ENCODE measurements at places on chromosomes 12 and 14. TPM values are rescaled to one million over a fixed set of nuclear protein-coding genes. Genes with fewer than 3 reads are reported as not detected.
A peak's percentile ranks its signal among the peaks of the same experiment; 100 is the strongest.

NINJ2 gene
- total RNA-seq: not detected

BMP4 gene
- total RNA-seq: 2.8 TPM

GRCh38 chr12:30794591-30795409 lies 40.0 kb upstream of the CAPRIN2 start:
- peak; percentile 85 for DNase-seq

DNA sequence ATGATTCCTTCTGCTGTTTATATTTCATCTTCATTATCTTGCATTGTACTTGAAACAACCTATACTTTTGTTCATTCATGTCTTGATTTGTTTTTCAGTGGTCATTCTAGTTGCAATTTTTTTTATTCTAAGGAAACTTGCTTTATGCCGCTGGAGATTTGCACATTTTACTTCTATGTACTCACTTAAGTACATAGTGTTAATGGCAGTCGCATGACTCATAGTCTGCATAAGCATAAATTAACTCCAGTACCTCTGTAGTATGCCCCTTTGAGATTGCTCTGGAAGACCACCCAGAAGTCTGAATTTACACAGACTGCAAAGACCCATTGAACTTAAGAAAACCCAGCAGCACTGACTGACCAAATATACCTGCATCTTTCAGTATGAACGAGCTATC lies 77.0 kb downstream of the MSRB3 start:
- DNase-seq: peak; percentile 47

DNA sequence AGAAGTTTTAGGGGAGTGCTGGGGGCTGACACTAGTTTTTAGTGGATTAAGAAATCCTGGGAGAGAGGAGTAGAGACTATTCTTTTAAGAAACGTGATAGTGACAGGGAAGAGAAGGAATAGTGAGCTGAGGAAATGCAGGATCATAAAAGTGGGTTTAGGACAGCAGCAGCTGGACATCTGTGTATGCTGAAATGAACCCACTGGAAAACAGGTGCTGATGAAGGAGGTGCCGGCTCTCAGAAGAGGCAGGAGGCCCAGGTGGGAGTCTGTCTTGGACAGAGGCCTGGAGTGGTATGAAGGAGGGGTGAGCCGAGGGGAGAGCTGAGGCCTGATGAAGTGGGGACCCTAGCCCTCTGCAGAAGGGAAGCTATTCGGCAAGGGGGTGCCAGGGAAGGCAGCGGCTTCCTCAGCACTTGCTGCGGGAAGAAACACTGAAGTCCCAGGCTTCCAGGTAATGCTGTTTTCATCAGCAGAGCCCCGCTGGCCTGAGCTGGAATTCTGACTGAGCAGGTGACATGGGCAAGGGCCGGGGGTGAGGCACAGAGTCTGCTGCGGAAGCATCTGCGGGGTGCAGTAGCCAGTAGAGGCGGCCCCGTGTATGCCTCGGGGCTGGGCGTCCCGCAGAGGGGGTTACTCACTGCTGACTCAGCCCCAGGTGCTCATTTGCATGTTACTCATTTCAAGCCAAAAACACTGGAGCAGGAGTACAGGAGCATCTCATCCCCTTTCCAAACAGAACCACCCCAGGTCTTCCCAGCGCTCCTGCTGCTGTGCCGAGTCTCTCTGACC lies 89.7 kb downstream of the TMCC3 start:
- peak; percentile 53 for DNase-seq

DNA sequence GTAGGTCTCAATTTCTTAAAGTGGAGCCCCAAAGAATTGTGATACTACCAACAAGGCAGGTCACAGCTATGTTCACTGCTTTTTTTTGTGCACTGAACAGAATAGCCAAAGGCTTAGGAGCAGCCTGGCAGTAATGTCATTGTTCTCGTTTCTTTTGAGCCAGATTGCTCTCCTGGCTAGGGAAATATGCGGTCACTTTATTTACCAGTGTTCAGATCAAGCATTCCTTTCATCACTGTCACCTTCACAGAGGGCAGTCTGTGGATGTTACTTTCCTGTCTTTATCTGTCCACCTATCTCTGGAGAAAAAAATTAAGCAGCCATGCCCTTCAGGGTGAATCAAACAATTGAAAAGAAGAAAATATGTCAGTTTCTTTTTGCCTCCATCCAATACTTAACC lies 159.6 kb downstream of the BTG1 start:
- DNase-seq: peak; percentile 31

DNA sequence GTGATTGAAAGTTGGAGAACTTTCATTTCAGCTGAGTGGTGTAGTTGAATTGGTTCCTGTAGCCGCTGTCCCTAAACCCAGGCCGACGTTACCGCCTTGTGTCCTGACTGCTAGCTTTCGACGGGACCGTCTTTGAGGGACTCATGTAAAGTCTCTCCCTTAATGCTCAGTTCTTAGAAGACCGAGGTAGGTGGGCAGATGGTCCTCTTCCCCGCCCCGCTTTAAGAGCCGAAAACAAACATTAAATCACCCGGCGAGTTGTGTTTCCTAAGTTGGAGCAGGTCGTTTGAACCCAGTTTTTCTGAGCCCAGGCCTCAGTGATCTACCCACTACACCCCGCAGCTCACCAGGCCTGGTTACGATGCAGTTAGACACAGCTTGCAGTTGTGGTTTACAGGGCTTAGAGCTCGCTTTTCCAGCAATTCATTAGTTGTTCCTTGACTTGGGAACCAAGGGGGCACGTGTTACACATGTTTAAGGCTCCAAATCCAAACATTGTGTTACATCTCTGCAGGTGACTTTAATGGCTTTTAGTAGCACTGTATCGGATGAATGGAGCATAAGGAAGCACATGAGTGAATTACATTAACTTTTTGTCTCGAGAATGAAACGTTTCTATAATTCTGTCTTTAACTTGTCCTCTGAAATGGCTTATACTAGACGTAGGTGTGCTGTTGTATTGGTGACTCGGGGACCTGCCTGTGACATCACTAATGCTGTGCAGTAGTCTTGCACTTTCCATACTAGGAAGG lies 790 bp downstream of the NEDD1 start:
- DNase-seq: peak; percentile 25

DNA sequence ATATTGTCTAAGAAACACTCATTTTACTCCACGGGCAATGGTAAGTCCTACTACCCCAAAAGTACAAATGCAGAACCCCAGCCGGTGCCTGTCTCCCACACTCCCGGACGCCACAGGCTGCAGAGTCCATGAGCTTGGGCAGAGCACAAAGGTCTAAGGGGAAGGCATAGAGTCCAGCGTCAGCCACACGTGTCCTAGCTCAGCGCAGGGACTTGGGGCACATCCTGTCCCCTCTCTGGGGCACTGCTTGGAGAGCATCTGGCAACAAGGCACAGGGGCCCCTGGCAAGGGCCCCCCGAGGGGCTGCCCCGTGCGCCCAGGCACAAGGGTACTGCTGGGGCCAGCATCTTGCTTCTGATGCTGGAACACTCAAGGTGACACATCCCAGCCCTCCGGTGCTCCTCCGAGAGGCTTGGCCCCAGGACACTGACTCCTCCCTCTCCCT lies 58.4 kb downstream of the BCL11B start:
- no peak for DNase-seq

GRCh38 chr14:101707068-101707842 lies 54.3 kb upstream of the PPP2R5C start:
- peak; percentile 81 for DNase-seq
